Cerebellar cortex (tissue), 1 donor: ENCODE measurements at places on chromosomes 11 and 22.
A peak's percentile ranks its signal among the peaks of the same experiment; 100 is the strongest.

GRCh38 chr11:76337923-76338322 is 43.0 kb downstream of the THAP12 start:
- DNase-seq = no peak

- peak; percentile 3 for DNase-seq
Measured at GRCh38 chr11:94525546-94526324, 13.5 kb downstream of the C11orf97 start.

DNA sequence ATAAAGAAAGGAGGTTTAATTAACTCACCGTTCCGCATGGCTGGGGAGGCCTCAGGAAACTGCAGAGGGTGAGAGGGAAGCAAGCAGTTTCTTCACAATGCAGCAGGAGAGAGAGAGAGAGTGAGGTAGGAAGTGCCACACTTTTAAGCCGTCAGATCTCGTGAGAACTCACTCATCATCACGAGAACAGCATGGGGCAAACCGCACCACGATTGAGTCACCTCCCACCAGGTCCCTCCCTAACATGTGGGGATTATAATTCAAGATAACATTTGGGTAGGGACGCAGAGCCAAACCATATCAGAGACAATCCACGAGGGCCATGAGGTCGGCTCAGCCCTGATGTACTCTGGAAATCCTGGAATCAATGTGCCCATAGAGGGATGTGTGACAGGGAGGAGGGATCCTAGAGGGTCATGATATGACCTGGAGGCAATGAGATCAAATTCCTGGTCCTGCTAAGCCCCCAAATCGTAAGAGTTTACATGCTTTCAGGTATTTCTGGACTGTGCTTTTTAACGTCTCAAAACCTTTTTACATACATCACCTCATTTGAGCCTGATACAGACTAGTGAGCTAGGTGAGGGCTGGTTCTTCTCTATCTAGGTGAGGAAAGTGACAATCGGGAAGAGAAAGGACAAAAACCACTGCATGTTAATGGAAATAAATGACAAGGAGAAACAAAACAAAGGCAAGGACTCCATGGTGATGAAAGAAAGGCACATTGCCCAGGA is 19.5 kb upstream of the RASSF10 start:
- no peak for DNase-seq

GRCh38 chr11:2120359-2121100 is 18.7 kb downstream of the IGF2 start:
- DNase-seq = no peak

DNA sequence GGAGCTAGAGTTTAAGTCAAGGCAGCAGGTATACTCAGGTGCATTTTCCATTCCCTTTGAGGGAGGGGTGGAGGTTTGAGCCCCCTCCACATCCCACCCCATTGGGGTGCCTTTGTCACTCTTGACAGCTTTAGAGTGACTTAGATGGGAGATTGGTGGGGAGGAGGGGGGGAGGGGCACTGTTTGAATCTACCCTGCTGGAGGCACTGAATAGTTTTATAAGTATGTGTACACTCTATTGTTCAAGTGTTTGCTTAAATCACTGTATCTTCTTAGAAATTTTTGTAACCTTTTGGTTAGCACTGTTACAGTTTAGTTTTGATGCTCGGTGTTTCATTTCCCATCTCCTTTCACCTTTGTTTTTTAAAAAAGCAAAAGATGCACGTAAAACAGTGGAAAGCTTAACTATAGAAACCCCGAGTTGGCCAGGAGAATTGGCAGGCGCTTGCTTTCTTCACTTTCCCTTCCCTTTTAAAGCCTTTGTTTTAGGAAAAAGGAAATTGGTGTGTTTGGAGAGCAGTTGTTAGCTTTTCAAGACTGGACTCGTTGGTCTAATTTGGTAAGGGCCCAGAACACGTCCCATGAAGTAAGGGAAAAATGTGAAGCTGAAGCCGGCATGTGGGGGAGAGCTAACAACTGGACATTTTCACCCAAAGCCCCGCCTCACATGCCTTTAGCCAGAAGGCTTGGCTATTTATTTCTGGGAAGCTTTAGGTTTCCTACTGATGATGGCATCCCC is 42.8 kb downstream of the TNRC6B start:
- no peak for DNase-seq

DNA sequence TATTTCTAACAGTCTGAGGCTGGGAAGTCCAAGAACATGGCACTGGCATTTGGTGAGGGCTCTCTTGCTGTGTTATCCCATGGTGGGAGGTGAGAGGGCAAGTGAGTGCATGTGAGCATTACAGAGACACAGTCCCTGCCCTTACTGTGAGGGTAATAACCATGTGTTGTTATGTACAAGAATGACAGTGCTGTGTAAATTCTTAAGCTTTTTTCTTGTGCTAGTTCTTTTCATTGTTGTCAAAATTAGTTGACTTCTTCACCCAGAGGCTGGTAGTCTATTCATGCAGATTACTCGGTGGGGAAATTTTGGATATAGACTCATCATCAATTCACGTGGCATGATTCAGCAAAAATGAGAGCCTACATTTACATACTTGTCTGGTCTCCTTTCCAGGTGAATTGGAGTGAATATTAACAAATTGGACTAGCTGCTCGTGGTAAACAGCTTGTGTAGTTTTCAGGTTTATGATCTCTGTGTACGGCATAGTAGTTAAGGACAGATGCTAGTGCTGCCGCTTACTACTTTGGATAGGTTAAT is 49.3 kb downstream of the ATXN10 start:
- DNase-seq = no peak

GRCh38 chr22:41380993-41381328 is 781 bp upstream of the TEF start:
- DNase-seq = peak; percentile 72

GRCh38 chr11:66314186-66314501 is 2.7 kb downstream of the CD248 start:
- DNase-seq = no peak

DNA sequence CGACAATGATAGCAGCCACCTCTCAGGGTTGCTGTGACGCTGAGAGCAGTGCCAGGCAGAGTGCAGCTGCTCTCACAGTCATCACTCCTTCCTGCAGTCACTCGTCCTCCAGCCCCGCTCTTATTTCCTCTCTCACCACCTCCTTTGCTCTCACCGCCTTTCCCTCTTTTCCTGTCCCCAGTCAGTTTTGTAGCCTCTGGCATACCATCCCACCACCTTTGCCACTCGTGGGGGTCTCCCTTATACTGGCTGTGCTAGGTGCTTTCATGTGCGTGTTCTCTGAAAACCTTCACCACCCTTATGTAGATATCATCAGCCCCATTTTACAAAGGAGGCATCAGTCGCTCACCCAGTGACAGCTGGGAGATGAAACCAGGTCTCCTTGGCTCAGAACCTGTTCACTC is 19.3 kb upstream of the ST3GAL4 start:
- DNase-seq = no peak

GRCh38 chr11:73680687-73681086 is 34.3 kb downstream of the PLEKHB1 start:
- DNase-seq = no peak

DNA sequence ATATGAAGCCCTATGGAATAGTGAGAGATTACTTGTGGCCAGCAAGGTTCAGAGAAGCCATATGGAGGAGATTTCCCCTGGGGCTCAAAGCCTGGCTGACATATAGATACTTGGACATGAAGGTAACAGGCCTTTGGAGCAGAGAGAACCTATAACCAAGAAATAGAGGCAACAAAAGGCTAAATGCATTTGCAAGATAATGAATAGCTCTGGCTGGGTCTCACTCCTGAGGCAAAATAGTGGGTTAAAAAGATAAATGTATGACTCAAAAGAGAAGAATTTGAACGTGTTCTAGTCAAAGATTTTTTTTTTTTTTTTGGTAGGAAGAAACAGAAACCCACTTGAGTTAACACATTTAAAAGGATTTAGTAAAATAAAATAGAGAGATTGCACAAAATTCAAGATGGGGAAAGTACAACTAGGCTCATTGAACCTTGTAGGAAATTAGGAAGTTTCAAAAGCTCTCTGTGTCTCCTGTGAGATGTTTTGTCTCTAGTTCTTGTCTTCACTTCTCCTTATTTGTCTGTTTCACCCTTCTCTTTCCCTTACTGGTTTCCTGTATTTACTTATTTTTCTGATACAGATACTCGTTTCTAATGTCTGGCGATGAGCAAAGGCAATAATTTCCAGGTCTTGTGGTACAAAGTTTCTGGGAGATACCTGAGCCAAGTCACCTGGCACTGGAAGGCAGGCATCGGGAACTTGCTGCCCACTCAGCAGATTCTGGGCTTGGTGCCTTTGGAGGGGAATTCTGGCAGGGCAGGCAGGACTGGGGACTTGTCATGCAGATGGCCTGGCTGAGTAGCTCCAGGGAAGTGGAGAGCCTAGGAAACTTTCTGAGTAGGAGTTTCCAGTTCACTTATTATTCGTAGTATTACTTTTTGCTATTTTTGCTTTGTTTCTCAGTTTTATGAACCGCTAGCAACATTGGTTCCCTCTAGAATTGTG is 49.2 kb upstream of the SESN3 start:
- peak; percentile 13 for DNase-seq

- DNase-seq = peak; percentile 55
Measured at GRCh38 chr11:36053281-36053680, 109.4 kb downstream of the LDLRAD3 start.
